ENCODE measurements at places on chromosomes 3 and 15. TPM values are rescaled to one million over a fixed set of nuclear protein-coding genes. Genes with fewer than 3 reads are reported as not detected.

The RLBP1 gene
- polyA plus RNA-seq: 0.28 TPM

The SPSB4 gene
- polyA plus RNA-seq: 18.7 TPM

The PARP14 gene
- 7.8 TPM for polyA plus RNA-seq

The B3GALNT1 gene
- 16.9 TPM for polyA plus RNA-seq

The GOLGA8J gene
- 0.59 TPM for polyA plus RNA-seq

The MAGEL2 gene
- polyA plus RNA-seq: 19.6 TPM

The ESYT3 gene
- 20.7 TPM for polyA plus RNA-seq

DNA sequence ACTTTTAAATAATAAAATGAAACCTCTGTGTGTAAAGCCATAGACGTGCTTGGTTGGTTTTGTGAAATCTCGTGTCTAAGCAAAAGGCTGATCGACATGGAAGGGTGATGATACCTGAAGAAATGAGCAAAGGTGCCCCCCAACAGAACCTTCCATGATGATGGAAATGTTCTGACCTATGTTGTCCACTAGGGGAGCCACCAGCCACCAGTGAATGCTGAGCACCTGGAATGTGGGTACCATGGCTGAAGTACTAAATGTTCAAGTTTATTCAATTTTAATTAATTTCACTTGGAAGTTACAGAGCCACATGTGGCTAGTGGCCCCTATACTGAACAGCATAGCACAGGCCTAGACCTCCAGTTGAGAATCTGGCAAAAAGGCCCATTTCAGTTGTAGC, 158.8 kb downstream of the POLR2M start:
- DNase-seq: no peak

GRCh38 chr3:120093911-120094775, at the start of gene GSK3B:
Gene GSK3B, minus strand, starts transcription at chr3:120094447. Its CDS starts 1,013 bp downstream, at chr3:120093434.
- DNase-seq: no peak

DNA sequence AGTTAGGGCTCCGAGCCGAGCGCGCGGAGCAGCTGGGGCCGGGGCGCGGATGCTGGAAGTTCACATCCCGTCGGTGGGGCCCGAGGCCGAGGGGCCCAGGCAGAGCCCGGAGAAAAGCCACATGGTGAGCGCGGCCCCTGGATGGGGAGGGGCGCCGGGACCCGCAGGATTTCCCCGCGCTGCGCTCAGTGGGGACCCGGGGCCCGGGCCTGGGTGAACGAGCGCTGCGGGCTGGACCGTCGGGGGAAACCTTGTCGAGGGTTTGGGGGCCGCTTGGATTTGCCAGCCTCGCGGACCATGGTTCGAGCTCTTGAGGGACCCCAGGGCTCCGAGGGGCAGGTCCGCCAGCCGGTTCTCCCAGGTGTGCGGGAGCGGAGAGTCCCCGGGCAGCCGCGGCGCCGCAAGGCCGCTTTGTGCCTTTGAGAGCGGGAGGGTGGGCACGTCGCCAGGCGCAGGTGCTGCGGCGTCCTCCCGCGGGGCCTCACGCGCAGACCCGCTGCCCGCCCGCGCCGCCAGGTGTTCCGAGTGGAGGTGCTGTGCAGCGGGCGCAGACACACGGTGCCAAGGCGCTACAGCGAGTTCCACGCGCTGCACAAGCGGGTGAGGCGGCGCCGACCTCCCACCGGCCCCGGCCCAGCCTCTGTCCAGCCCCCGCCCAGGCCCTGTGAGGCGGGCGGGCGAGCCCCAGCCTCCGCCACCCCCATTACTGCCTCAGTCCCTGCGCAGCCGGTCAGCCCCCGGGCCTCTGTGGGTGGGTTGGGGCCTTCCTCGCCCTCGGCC, at the start of gene SNX22:
SNX22 (plus strand) TSS at position 5 of the 780 bp plus-strand sequence; CDS start at position 50, 45 bp downstream.
- no peak for DNase-seq

DNA sequence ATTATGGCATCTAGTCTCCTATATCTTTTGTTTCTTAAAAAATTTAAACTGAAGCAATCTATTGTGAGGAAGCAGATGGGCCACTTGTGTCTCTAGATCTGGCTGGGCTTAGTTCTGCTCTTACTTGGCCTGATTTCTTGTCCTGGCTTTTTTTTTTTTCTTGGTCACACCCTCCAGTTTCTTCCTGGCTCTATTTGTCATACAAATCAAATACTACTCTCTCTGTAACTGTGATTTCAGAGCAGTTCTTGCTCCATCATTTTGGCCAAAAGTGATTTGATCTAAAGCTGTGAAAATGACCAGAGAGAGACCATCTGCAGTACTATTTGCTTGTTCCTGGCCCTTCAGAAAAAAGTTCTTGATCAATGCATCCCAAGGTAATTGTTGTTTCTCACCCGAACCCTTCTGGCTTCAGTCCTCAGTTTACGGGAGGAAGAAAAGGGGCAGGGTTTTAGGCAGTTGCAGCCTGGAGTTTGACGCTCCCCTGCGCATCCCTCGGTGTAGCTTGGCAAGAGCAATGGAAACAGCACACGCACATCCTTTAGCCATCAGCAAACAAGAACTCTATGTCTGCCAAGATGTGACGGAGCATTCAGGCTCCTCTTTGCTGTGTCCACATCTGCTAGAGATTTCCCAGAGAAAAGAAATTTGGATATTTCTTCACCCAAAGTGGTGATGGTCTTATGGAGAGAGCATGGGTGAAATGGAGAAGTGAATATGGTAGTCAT, 31.6 kb downstream of the CHST2 start:
- DNase-seq: peak; percentile 99

DNA sequence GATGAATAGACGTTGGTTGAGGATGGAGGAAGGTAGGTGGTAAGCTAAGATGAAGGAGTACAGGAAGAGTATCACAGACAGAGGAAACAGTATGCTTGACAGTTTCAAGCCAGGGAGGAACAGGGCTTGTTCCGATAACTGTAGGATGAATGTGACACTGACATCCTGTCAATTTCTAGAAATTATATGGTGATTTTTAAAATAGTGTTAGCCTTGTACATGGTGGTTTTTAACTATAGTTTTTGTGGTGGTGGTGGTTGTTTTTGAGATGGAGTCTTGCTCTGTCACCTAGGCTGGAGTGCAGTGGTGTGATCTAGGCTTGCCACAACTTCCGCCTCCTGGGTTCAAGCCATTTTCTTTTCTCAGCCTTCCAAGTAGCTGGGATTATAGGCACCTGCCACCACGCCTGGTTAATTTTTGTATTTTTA, 92.8 kb downstream of the FNDC3B start:
- no peak for DNase-seq

DNA sequence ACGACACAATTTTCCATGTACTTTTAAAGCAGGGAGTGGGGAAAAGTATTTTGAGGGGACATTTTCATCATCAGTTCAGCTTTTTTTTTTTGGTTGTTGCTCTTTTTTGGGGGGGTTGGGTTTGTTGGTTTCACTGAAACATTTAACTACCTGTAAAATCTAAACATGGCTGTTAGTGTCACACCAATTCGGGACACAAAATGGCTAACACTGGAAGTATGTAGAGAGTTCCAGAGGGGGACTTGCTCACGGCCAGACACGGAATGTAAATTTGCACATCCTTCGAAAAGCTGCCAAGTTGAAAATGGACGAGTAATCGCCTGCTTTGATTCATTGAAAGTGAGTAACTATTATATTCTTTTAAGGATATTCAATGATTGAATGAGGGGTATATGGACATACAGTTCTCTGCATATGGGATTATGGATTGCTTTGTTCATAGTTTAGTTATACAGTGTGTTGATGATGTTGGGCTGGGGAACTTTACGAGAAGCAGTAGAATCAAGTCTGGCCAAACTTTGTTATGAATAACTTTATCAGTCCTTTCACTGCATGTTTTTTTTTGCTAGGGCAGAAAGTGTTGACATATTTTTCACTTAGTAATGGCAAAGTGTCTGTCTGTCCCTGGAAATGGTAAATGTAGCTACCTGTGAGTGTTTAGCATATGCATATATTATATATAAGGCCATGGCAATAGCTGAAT, 31.5 kb downstream of the MBNL1 start:
- DNase-seq: no peak

DNA sequence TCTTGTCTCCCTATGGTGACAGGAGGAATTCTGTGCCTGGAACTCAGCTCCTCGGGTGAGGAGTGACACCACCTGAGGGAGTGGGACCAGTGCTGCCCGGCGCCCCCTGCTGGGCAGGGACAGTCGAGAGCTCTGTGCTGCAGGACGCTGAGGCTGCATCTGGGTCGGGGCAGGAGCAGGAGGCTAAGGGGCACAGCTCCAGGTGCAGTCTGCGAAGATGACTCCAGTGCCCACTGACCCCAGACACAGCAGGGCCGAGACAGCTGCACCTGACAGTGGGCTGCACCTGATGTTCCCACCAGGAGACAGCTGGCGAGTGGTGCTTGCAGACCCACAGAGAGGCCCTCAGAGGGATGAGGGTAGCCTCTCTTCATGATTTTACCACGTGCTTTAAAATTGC, 152.9 kb downstream of the ATP10A start:
- no peak for DNase-seq

- DNase-seq: no peak
These were observed 17.4 kb upstream of the TXNRD3 start for GRCh38 chr3:126672340-126672739.

DNA sequence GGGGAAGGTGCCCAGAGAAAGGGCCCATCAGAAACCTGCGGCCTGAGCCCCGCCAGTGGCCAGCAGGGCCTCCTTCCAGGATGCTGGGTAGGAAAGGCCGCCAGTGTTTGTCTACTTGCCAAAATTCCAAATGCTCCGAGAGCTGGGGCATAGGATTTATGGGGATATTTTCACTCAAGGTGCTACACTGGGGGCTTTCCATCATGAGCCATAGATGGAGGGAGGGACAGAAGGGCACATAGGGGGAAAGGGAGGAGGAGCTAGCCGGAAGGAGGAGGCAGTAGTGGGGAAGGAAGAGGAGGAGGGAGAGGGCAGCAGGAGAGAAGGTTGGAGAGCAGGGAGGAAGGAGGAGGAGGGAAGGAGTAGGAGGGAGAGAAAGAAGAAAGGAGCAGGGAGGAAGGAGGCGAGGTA, 494.7 kb upstream of the PROK2 start:
- DNase-seq: no peak

GRCh38 chr3:331881-332280, 135.3 kb downstream of the CHL1 start:
- no peak for DNase-seq

GRCh38 chr3:110686701-110687100, 384.9 kb upstream of the NECTIN3 start:
- no peak for DNase-seq

- no peak for DNase-seq
These were observed 6.5 kb downstream of the SPG11 start for GRCh38 chr15:44656913-44657312.

- DNase-seq: no peak
These were observed 442.9 kb downstream of the ERC2 start for GRCh38 chr3:56025326-56025725.

- no peak for DNase-seq
These were observed 95.9 kb downstream of the SEMA5B start for GRCh38 chr3:122931636-122932035.

DNA sequence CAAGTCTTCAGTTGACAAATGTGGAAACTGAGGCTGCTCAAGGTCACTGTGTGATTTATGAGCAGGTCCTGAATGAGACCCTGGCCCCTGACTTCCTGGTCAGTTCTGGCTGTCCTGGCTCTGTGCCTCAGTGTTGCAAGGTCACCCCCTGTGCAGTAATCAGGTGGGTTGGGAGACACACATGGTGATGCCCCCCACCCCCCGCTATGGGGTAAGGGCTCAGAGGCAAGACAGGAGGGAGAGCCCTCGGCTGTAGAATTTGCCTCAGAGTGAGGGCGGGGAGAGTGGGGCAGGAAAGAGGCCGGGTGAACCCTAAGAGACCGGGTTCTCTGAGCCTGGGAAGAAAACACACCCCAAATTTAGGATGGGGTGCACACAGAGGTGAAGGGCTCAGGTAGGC, 98.5 kb downstream of the MEGF11 start:
- no peak for DNase-seq

GRCh38 chr15:94370206-94370935, 139.0 kb downstream of the MCTP2 start:
- no peak for DNase-seq

GRCh38 chr3:43243590-43244587, 42.5 kb upstream of the SNRK start:
- no peak for DNase-seq

DNA sequence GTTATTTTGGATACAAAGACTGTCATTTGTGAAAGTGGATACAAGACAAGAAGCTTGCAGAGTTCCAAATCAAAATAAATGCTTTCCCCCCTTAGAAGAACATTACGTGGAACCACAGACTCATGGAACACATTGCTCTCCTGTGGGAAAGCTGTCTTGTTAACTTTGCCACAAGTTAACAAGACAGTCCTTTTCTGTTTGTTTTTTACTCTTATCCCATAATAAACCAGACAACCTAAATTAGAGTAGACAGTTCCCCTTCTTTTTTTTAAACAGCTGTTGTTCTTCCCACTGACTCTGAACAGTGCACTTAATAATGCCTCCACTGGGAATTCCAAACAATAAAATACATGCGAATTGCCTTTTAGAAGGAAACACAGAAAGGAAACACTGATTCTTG, 255.3 kb upstream of the UBE2E2 start:
- DNase-seq: peak; percentile 32

- DNase-seq: peak; percentile 74
These were observed 19.6 kb upstream of the TASOR start for GRCh38 chr3:56702490-56703315.

- no peak for DNase-seq
These were observed 380.5 kb upstream of the TPRG1 start for GRCh38 chr3:188791311-188791710.

- no peak for DNase-seq
These were observed 610.2 kb downstream of the TBL1XR1 start for GRCh38 chr3:176587089-176587488.

DNA sequence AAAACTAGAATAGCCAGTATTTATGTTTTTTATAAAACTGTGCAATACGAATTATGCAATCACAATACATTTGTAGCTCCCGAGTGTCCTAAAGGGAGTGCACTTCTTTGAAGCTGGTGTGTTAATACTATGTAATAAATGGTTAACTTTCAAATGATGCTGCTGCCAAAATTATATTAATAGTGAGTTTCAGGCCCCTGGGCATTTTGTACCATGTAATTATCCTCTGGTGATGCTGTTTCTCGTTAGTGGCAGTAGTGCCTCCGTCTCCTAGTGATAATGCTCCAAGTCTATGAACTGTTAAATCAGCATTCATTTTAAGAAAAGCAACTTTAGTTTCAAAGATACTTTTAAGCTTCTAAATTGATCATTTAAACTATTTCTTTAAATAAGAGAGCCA, 132.7 kb upstream of the BHLHE40 start:
- DNase-seq: no peak

DNA sequence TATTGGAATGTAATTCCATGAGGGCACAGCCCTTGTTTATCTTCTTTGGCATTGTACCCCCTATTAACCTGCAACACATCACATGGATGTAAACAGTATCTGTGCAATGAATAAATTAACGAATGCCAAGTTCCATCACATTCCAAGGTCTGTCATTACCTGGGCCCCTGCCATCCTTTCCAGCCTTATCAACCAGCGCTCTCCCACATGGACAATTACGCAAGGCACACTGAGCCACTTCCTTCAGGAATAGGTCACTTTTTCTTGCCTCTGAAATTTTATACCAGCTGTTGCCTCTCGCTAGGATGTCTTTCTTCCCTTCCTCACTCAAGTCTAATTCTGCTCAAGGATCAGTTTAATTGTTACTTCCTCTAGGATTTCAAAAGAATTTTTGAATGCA, 1051.8 kb upstream of the CFAP20DC start:
- DNase-seq: no peak

All from forelimb muscle (tissue), 1 donor.